ENCODE measurements at places on chromosomes 7 and 10.

DNA sequence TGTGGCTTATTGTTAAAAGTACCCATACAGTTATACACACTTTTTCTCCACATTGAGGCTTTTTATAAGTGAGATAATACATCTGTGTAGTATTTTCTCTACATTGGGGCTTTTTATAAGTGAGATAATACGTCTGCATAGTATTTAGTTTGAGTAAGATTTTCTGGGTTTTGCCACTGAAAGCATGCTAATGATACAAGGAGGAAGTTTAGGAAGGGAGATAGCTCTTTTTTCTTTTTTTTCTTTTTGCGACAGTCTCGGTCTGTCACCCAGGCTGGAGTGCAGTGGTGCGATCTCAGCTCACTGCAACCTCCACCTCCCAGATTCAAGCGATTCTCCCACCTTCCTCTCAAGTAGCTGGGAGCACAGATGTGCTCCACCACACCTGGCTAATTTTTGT lies 13.3 kb downstream of the FAM107B start:
- no peak for DNase-seq

GRCh38 chr7:26532471-26532870 lies 240.8 kb downstream of the SNX10 start:
- DNase-seq, result no peak

DNA sequence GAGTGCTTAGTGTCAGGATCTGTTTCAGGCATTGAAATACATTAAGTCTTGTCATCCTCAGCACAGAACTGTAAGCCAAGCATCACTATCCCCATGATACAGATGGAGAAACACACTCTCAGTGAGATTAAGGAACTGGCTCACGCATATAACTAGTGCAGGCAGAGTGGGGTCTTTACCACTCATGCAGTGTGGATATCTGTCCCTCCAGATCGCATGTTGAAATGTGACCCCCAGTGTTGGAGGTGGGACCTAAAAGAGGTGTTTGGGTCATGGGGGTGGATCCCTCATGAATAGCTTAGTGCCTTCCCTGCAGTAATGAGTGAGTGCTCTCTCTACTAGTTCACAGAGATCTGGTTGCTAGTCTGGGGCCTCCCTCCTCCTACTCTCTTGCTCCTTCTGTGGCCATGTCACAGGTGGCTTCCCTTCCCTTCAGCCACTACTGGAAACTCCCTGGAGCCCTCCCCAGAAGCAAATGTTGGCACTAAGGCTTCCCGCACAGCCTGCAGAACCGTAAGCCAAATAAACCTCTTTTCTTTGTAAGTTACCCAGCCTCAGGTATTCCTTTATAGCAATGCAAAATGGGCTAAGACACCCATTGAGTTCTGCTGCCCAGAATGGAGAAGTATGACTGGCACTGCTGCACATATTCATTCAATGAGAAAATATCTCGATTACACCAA lies 31.8 kb upstream of the MSMB start:
- DNase-seq, result no peak

DNA sequence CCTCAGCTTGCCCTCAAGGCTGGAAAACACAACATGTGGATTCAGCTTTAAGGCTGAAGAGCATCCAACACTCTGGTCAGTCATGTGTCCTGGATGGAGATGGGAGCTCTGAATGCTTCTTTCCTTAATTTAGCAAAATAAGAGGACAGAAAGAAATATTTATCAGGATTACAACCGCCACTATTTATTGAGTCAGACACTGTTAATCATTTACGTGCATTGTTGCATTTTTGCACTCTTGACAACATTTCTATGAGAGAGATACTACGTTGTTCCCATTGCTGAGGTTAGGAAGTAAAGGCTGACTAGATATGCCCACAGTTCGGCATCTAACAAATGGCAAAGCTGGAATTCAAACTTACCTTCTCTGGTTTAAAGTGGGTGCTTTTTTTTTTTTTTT lies 101.8 kb upstream of the KMT2C start:
- no peak for DNase-seq

- DNase-seq, result no peak
These were observed 449.6 kb downstream of the SORCS1 start for GRCh38 chr10:106714734-106715555.

GRCh38 chr7:93198472-93198871 lies 27.8 kb downstream of the HEPACAM2 start:
- no peak for DNase-seq

DNA sequence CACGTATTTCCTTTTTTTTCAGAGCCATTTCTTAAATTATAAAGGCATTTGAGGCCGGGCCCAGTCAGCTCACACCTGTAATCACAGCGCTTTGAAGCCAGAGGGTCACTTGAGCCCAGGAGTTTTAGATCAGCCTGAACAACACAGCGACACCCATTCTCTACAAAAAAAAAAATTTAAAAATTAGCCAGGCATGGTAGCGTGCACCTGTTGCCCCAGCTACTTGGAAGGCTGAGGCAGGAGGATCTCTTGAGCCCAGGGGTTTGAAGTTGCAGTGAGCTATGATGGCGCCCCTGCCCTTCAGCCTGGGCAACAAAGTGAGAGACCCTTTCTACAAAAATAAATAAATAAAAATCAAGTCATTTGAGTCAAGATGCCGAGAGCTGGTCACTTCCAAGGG lies 3.0 kb downstream of the TMEM130 start:
- no peak for DNase-seq

GRCh38 chr7:98123365-98123696 lies 16.7 kb downstream of the LMTK2 start:
- no peak for DNase-seq

- DNase-seq, result no peak
These were observed 25.7 kb upstream of the FAM133B start for GRCh38 chr7:92615861-92616260.

DNA sequence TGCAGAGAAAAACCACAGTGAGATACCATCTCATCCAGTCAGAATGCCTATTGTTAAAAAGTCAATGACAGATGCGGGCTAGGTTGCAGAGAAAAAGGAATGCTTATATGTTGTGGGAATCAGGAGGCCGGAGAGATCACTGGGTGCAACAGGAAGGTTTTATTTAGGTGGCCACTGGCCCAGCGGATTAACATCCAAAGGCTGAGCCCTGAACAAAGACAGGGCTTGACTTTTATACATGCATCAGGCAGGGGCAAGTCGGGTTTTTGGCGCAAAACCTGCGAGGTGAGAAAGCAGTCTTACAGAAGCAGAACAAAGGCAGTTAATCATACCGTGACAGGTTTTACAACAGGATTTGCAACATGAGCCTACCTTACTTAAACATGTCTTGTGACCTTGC lies 620 bp downstream of the ZNF117 start:
- DNase-seq, result no peak

DNA sequence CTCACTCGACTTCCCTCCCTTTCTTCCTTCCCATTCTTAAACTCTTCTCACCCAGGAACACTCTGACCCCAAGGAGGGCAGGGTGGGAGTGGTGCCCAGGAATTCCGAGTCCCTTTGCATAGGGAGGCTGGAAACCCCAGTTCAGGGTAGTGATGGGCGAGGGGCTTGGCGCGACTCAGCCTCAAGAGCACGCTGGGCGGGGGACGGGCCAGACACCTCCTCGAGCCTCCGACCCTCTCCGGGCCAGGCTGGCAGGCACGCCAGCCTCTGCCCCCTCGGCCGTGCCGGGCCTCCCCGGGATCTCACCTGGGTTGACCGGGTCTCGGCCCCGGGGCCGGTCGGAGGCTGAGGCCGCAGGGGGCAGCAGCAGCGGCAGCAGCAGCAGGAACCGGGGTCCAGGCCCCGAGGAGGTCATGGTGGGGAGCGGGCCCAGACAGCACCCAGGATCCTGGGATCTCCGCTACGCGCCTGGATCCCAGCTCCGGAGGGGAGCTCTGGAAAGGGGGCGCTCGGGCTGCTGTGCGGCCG lies 457 bp downstream of the PLOD3 start:
- no peak for DNase-seq

- no peak for DNase-seq
These were observed 67.5 kb downstream of the ALOX5 start for GRCh38 chr10:45441239-45442190.

GRCh38 chr10:128092454-128092853 lies 33.8 kb downstream of the MKI67 start:
- no peak for DNase-seq

GRCh38 chr7:120588862-120589261 lies 269.1 kb downstream of the TSPAN12 start:
- no peak for DNase-seq

- peak; percentile 30 for DNase-seq
These were observed 29.0 kb upstream of the WDFY4 start for GRCh38 chr10:48655411-48656240.

DNA sequence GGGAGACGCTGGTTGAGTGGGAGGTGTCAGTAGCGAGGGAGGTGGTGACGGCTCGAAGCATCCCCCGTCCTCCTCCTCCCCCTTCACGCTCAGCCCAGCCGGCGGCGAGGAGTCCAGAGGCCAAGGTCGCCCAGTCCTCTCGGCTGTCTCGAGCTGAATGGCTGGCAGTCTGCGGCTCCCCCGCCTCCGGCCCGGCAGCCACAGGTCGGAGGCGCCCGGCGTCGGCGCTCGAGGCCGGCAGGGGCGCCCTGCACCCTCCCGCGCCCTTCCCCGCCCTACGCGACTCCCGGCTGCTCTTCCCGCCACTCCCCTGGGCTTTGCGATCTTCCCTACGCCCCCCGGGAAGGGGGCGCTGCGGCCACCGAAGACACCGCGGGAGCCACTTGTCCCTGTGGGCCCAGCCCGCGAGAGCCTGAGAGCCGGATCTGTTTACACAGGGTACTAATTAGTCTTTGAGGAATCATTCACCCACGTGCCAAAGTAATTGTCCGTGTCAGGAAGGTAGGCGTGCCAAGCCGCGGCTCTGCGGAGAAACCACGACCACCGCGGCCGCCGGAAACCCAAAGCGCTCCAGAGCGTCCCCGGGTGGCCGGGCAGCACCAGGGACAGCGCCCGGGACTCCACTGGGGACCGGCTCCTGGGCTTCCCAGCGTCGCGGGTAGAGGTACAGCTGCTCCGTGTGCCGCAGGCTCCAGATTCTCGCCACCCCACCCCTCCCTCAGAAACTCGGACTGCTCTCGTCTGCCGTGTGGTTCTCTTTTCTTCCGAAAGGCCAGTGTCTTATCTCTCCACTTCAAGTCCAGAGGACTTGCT lies at the start of gene NXPH1:
Gene NXPH1, plus strand, starts transcription at position 133 of the 813 bp plus-strand sequence.
- DNase-seq, result no peak

GRCh38 chr7:30136117-30136731 lies 1.4 kb downstream of the MTURN start:
- no peak for DNase-seq

GRCh38 chr7:119711104-119711503 lies 561.9 kb upstream of the KCND2 start:
- no peak for DNase-seq

- no peak for DNase-seq
These were observed 20.9 kb downstream of the MORN4 start for GRCh38 chr10:97612386-97612785.

DNA sequence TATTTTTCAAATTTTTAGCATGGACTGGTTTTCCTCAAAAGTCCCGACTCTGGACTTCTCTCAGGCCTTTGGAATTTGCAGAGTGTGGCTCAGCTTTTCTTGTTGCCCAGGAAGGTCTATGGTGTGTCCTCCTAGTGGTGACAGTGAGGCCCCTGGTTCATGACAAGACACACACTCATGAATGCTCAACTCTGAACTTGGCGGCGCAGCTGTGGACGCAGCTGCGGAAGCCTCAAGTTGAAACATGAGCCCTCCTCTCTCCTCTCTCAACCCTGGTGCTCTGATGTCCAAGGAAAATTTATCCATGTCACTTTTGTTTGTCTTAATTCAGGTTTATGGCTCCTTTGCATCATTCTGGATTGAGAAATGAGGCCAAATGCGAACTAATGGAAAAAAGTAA lies 183.9 kb downstream of the HECW1 start:
- no peak for DNase-seq

- DNase-seq, result peak; percentile 78
These were observed 39.3 kb downstream of the HBP1 start for GRCh38 chr7:107208024-107208521.

- DNase-seq, result no peak
These were observed 40.1 kb downstream of the LYZL2 start for GRCh38 chr10:30589441-30589840.

- DNase-seq, result no peak
These were observed 17.3 kb downstream of the DAGLB start for GRCh38 chr7:6430271-6430940.

GRCh38 chr7:4765776-4766490 lies 9.5 kb upstream of the AP5Z1 start:
- no peak for DNase-seq

GRCh38 chr7:85529831-85530230 lies 343.0 kb upstream of the SEMA3D start:
- DNase-seq, result no peak

Data from C1 segment of cervical spinal cord (tissue), 14 donors.